ENCODE measurements at places on chromosomes 2 and 18. TPM values are rescaled to one million over a fixed set of nuclear protein-coding genes. Genes with fewer than 3 reads are reported as not detected.

AFF3 gene
- 63.6 TPM for total RNA-seq

FRZB gene
- 2.9 TPM for total RNA-seq

ANKRD44 gene
- 41.3 TPM for total RNA-seq

TCF7L1 gene
- 5.9 TPM for total RNA-seq

LIMS4 gene
- 1.3 TPM for total RNA-seq

- H3K4me1 ChIP-seq = no peaks in the 10 kb centered on the region
- peaks cover 3% of the 10 kb centered on the region for H3K36me3 ChIP-seq
- no peak overlapping the region for H3K4me3 ChIP-seq
- no peak for DNase-seq
- H3K27me3 ChIP-seq = no peaks in the 10 kb centered on the region
Observed at GRCh38 chr2:155825876-155826275, 506.6 kb downstream of the NR4A2 start.

DNA sequence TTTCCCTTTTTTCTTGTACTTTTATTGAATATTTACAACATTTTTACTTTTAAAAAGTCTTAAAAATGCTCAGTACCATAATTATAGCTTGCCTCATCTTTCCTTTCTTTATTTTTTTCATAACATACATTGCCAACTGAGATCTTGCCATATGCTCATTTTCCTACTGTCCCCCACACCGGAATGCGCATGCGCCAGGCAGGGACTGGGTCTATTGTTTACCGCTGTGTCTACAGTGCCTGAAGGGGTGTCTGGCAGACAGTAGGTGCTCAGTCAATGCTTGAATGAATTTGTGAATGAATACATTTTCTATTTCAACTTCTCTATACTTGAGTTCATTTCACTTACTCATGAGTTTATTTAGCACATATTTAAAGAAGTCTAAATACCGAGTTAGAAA, 158.0 kb downstream of the CYP26B1 start:
- H3K27ac ChIP-seq = no peak overlapping the region
- no peaks in the 10 kb centered on the region for H3K36me3 ChIP-seq
- H3K4me1 ChIP-seq = no peaks in the 10 kb centered on the region
- no peaks in the 10 kb centered on the region for H3K27me3 ChIP-seq
- no peak overlapping the region for H3K4me3 ChIP-seq
- no peak for DNase-seq

DNA sequence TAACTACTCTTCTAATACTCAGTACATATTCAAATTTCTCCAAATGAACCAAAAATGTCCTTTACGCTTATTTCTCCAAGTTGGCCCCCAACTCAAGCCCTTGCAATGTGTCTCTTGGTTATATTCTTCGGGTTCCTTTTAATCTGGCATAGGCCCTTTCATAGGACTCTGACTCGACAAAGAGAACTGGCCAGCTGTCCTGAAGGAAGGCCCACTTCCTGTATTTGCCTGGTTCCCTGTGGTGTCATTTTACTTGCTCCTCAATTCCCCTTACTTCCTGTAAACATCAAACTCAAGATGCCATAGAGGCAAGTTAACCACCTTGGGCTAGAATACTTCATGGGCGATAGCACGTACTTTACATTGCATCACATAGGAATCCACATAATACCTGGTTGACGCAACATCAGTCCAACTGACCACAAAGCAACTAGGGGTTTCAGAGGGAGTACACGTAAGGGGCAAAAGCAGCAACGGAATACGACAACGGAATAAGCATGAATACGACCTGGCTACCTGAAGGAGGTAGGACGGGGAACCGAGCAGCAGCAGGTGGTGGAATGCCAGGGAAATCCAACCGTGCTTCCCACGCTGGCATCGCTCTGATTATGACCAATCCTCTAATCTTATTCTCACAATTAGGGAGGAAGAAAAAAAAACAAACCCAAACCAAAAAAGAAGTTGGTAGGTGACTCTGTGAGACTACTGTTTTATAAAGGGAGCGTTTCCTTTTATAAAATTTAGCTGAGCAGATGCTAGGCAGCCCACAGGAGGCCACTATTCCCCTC, 823 bp upstream of the GORASP2 start:
- peak overlapping the region; percentile 98 for H3K27ac ChIP-seq
- H3K4me3 ChIP-seq = peak overlapping the region; percentile 92
- H3K27me3 ChIP-seq = no peaks in the 10 kb centered on the region
- no peak for DNase-seq
- no peaks in the 10 kb centered on the region for H3K4me1 ChIP-seq

DNA sequence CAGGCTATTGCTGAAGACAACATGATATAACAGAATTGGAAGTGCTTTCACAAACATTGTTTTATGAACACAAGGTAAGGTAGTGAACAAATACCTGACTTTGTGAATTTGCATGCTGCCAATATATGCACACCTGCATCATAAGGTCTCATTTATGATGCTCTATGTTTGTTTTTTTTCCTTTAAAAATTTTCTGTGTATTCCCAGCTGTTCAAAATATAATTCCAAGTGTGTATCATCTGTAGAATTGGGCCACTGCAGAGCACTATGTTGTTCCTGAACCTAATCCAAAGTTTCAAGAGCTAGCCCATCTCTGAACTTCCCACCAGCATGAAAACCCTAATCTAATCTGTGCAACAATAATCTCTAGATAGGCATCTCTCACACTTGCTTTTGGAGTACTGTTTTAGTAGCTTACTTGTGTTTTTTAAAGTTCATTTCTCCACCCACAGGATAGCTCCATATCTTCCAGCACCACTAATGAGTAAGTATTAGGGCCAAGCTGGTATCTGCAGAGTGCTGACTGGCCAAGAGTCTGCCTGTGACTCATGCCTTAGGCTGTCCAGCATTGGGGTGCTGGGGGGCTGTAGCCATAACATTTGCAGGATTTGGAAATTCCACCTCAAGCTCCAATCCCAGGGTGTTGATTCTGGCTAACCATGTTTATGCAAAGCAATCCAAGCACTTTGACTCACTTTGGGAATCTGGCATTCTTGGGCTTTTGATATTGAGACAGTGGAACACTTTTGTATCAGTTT, 208.2 kb upstream of the REV1 start:
- no peak overlapping the region for H3K4me3 ChIP-seq
- H3K4me1 ChIP-seq = peaks cover 3% of the 10 kb centered on the region
- no peak for DNase-seq
- no peaks in the 10 kb centered on the region for H3K36me3 ChIP-seq
- H3K27me3 ChIP-seq = no peaks in the 10 kb centered on the region

- H3K4me1 ChIP-seq = no peaks in the 10 kb centered on the region
- no peak for DNase-seq
- H3K4me3 ChIP-seq = no peak overlapping the region
- H3K36me3 ChIP-seq = no peaks in the 10 kb centered on the region
Observed at GRCh38 chr2:98347298-98348065, 1.2 kb downstream of the CNGA3 start.

DNA sequence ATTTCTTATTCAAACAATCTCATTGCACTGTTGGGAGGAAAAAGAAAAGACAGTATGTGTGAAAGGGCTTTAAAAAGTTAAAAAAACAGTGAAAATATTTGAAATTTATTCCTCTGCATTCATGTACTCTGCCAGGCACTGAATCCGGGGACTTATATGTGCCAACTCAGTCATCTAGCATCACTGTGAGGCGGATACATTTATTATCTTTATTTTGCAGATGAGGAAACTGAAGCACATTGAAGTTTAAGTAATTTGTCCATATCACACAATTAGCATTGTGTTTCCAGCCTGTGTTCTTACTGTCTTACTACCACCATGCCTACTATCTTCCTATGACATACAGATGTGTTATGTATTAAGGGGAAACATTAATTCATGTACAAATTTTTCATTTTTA, 1.8 kb downstream of the LCLAT1 start:
- H3K4me3 ChIP-seq = no peak overlapping the region
- no peaks in the 10 kb centered on the region for H3K4me1 ChIP-seq
- no peak for DNase-seq
- no peak overlapping the region for H3K27ac ChIP-seq

DNA sequence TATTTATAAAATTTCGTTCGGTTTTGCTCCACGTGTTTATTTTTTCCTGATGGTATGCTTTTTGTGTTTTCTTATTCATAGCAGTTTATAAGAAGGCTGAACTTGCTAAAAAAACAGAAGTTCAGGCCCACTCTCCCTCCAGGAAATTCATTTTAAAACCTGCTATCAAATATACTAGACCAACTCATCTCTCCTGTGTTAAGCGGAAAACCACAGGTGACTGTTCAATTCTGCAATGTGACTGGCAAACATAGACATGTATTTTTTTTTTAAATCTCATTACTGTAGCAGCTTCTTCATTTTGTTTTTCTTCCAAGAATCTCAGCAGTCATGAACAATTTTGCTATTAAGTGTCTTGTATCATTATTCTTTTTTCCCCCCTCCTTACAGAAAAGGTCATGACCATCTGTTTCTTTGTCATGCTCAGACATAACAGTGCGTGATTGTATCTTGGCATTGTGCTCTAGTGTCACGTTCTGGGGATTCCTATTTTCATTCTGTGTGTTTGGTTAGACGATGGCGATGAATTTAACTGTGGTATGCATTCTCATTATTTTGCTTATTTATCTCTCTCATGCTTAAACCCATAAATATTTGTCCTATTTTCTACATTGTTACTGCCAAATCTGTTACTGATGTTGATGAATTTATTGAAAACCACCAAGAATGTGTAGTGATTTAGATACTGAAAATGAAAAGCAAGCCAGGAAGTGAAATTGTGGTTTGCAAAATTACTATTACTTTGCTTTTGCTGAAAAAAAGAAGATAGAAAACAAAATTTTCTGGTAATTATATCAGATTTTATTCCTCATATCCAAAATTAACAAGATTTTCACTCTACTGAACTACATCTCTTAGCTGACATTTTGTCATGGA, 74.6 kb upstream of the UNC80 start:
- no peak for DNase-seq
- H3K4me3 ChIP-seq = no peak overlapping the region
- no peaks in the 10 kb centered on the region for H3K27me3 ChIP-seq
- no peaks in the 10 kb centered on the region for H3K36me3 ChIP-seq

DNA sequence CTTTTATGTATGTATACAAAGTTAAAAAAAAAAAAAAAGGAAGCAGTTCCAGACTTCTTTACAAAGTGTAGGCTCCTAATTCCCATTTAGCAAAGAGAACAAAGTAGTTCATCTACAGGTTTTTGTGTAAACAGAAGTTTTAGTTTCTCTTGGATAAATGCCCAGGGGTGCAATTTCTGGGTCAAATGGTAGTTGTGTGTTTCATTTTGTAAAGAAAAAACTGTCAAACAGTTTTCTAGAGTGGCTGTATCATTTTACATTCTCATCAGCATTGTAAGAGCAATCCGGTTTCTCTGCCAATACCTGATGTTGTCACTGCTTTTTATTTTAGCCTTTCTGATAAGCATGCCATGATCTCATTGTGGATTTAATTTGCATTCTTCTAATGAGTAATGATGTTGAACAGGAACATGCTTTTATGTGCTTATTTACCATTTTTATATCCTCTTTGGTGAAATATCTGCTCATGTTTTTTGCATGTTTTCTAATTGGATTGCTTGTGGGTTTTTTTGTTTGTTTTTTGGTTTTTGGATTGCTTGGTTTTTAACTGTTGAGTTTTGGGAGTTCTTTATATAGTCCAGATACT, 16.6 kb upstream of the PSME4 start:
- peak overlapping the region; percentile 69 for H3K27ac ChIP-seq
- H3K27me3 ChIP-seq = no peaks in the 10 kb centered on the region
- DNase-seq = no peak
- no peaks in the 10 kb centered on the region for H3K36me3 ChIP-seq
- H3K4me3 ChIP-seq = no peak overlapping the region

- no peaks in the 10 kb centered on the region for H3K4me1 ChIP-seq
- H3K27ac ChIP-seq = no peak overlapping the region
- no peaks in the 10 kb centered on the region for H3K36me3 ChIP-seq
- H3K27me3 ChIP-seq = no peaks in the 10 kb centered on the region
Observed at GRCh38 chr2:24779116-24779515, 14.1 kb downstream of the PTRHD1 start.

DNA sequence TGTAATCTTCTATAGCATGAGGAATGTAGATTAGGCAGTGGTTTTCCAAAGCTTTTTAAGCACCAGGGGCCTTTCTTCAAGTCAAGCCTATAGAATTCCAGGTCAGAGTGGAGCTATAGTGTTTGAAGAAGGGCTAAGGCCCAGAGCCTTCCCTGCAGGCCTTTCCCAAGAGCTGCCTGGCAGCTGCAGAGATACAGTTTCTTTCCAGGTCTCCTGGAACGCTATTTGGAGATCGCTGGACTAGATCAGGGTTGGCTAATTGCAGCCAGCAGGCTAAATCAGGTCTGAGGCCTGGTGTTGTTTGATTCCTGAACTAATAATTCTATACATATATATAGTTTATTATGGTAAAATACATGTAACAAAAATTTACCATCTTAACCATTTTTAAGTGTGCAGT, 319.0 kb upstream of the SPRED2 start:
- no peak overlapping the region for H3K4me3 ChIP-seq
- H3K4me1 ChIP-seq = no peaks in the 10 kb centered on the region
- no peaks in the 10 kb centered on the region for H3K36me3 ChIP-seq
- no peaks in the 10 kb centered on the region for H3K27me3 ChIP-seq

DNA sequence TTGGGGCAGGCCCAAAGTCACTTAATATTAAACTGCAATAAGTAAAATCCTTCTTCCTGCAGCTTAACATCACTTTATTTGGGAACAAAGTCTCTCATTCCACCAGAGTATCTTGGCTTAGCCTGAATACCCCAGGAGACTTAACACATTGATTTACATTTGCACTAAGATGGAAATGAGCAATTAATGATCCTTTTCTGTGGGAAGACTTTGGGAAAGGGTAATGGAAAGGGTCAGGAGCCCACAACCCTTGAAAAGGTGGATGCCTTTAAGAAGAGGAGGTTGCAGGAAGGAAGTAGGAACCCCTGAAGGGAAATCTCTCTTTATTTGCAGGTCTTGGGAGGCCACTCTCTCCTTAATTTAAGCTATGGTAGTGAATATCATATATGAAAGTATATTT, 28.0 kb upstream of the BARD1 start:
- H3K4me1 ChIP-seq = no peaks in the 10 kb centered on the region
- DNase-seq = no peak
- no peaks in the 10 kb centered on the region for H3K27me3 ChIP-seq
- no peaks in the 10 kb centered on the region for H3K36me3 ChIP-seq
- H3K4me3 ChIP-seq = no peak overlapping the region

DNA sequence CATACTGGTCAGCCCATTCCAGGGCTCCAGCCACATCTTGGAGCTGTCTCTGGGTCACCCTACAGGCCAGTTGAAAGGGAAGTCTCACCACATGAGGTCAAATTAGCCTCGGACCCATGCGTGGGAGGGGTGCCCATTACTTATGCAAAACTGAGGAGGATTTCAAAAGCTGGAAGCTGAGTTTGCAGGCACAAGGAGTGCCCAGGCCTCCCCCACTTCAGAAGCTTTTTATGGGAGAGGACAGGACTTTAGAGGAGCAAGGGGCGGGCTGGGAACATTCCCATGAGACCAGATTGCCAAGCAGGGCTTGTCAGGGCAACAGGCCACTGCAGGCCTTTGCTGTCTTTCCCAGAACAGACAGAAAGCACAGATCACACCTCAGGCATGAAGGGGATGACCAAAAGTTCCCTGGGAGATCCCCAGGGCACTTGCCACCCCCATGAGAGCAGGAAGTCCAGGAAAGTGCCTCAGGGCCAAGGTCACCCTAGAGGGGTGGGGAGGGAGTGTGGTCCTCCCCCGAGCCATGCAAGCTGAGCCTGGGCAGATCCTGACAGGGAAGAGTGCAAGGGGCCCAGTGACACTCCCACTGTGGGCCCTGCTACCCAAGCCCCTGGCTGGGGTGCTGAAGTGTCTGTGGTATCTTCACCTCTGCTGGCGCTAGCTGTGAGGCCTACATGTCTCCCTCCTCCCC, 267.7 kb downstream of the BCL11A start:
- H3K4me3 ChIP-seq = no peak overlapping the region
- no peaks in the 10 kb centered on the region for H3K27me3 ChIP-seq
- no peaks in the 10 kb centered on the region for H3K4me1 ChIP-seq
- no peak for DNase-seq
- no peaks in the 10 kb centered on the region for H3K36me3 ChIP-seq
- peak overlapping the region; percentile 73 for H3K27ac ChIP-seq
